ENCODE measurements at places on chromosomes 16 and 17. TPM values are rescaled to one million over a fixed set of nuclear protein-coding genes. Genes with fewer than 3 reads are reported as not detected.

Gene RBFOX1
- total RNA-seq, result not detected

Gene NPTX1
- 0.15 TPM for total RNA-seq

DNA sequence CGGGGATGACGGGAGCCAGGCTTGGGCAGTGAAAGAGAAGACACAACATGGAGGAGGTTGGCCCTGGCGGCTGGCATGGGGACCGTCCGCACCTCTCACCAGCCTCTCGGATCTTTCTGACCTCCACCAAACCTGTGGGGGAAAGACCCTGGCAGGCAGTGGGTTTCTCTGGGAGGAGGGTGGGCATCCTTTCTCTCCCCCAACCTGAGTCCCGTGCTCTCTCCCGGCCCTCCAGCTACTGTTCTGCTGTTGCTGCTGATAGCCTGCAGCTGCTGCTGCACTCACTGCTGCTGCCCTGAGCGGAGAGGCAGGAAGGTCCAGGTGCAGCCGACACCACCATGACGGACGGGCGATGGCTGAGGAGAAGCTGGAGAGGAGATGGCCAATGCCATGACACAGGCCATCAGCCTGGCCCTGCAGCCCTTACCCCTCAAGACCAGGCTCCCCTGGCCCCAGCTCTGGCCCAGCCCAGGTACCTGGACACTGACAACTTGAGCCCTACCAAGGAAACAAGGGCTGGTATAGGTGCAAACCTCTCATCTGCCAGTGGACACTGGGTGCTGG, 7.4 kb downstream of the SMIM5 start:
- peak overlapping the region; percentile 44 for H3K27ac ChIP-seq
- H3K4me3 ChIP-seq, result no peak overlapping the region
- no peak for DNase-seq
- H3K27me3 ChIP-seq, result no peaks in the 10 kb centered on the region
- H3K4me1 ChIP-seq, result peaks cover 59% of the 10 kb centered on the region
- H3K36me3 ChIP-seq, result no peaks in the 10 kb centered on the region

DNA sequence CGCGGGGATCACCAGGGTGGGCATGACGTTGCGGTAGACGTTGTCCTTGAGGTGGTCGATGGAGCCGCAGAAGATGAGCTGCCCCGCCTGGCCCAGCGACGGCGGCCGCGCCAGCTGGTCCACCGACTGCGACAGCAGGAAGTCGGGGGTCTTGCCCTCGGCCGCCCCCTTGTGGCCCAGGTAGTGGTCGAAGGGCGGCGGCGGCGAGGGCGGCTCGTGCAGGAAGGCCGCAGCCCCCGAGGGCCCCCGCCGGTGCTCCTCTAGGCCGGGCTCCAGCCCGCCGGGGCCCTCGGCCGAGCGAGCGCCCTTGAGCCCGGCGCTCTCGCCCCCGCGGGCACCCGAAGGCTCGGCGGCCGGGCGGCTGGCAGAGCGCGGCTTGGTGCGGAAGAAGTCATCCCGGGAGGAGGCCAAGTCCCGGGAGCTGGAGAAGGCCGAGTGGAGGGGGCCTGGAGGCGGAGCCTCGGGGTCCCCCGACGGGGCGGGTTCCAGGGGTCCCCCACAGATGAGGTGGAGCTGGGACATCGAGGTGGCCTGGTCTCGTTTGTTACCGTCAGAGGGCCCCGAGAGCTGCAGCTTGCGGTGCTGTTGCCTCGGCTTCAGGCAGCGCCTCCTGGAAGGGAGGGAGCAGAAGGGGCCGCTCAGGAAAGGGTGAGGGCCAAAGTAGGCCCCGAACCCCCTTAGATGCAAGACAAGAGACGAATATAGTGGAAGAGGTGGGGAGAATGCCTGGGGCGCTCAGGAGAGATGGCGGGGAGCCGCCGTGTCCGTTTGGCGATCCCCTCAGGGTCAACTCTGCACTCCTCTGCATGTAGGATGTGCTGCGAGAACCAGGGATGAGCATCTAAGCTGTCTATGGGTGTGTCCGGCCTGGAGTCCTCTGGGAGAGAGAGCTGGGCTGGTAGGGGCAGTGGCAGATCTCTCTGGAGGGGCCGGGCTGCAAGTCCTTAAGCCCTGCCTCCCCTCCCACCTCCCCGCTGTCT, 8.8 kb downstream of the FAM171A2 start:
- H3K27ac ChIP-seq, result no peak overlapping the region
- DNase-seq, result no peak
- no peaks in the 10 kb centered on the region for H3K4me1 ChIP-seq
- H3K4me3 ChIP-seq, result no peak overlapping the region

Gene MYCBPAP
- not detected for total RNA-seq

DNA sequence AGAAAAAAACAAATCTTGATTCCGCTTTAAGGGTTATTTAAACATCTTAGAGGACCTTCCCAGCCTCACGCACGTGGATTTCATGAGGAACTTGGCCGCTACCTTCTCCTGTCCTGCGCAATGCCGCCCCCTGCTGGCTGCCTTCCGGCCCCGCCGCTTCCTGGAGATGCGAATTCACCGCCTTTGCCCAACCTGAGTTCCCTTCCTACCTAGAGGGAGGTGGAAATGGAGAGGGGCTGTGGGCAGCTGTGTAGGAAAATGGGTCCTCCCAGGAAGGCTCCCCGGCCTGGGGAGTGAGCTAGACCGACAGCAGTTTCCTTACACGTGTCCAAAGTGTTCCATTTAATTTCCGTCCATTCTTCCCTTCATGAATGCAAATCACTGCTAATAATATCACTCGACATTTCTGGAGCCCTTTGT, 1.0 kb upstream of the ABCC12 start:
- peak; percentile 62 for DNase-seq
- no peak overlapping the region for H3K4me3 ChIP-seq
- no peak overlapping the region for H3K27ac ChIP-seq
- no peaks in the 10 kb centered on the region for H3K27me3 ChIP-seq

Gene TAF15
- total RNA-seq, result 346 TPM

- H3K4me1 ChIP-seq, result peaks cover 48% of the 10 kb centered on the region
- peak overlapping the region; percentile 50 for H3K4me3 ChIP-seq
- H3K36me3 ChIP-seq, result no peaks in the 10 kb centered on the region
Measured at GRCh38 chr17:29617481-29618271, 5.0 kb downstream of the CORO6 start.

Gene CBX2
- total RNA-seq, result 28.3 TPM
